Hematopoietic multipotent progenitor cell (in vitro differentiated cells): ENCODE measurements at places on chromosomes 6 and 20.

- DNase-seq: no peak
Observed at GRCh38 chr6:90464507-90464906, 122.4 kb downstream of the MAP3K7 start.

- no peak for DNase-seq
Observed at GRCh38 chr6:101393829-101394251, 332 bp downstream of the GRIK2 start.

GRCh38 chr6:33665957-33666356 is 44.8 kb downstream of the ITPR3 start:
- DNase-seq: peak; percentile 22

DNA sequence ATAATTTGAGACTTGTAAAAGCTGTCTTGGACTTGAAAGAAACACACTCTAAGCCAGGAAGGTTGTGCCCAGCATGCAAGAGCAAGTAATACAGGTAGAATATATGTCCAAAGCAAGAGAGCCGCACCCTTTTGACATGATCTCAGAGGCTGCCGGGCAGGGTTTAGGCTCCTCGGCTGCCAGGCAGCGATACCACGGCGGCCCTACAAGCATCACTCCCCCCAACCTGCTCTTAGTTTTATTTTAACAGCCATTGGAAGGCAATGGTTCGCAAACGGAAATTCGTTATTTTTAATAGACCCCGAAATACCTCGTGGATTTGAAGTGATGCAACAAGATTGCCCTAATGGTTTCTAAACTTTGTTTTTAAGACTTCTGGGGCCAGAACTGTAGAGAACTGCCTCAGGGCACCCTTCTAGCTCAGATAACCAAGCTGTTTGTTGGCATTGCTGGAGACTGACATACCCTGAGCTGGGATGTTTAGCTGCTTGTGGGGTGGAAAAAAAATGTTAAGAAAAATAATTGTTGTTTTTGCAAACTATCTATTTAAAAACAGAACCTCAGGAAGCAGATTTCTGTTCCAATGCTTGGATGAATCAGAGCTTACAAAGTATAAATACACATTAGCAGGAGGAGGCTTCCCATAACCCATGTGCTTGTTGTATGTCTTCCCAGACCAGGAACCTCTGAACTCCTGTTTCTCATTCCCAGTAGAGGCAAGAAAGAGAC is 39.0 kb downstream of the JAG1 start:
- no peak for DNase-seq

- DNase-seq: no peak
Observed at GRCh38 chr6:133435065-133435728, 194.0 kb downstream of the EYA4 start.

DNA sequence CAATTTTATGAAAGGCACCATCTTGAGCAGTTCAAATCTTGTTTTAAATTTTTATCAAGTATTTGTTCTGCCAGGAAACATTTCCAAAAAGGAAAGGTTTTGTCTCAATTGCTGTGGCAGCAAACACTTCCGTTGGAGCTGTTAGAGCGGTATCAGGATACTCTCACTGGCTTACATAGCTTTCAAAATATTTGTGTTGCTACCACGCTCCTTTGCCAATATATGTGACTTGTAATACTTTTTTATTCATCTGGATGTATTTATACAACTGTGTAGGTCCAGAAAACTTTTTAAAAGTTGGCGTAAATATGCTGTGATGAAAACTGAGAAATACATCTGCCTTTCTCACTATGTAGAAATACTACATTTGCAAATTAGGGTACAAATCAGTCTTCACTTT is 37.8 kb upstream of the NHSL1 start:
- DNase-seq: no peak

- DNase-seq: no peak
Observed at GRCh38 chr20:62532921-62533320, 57.1 kb upstream of the GATA5 start.

- no peak for DNase-seq
Observed at GRCh38 chr20:42945234-42945994, 244.3 kb downstream of the PTPRT start.

- DNase-seq: peak; percentile 53
Observed at GRCh38 chr6:1614448-1615150, 4.9 kb downstream of the FOXC1 start.

DNA sequence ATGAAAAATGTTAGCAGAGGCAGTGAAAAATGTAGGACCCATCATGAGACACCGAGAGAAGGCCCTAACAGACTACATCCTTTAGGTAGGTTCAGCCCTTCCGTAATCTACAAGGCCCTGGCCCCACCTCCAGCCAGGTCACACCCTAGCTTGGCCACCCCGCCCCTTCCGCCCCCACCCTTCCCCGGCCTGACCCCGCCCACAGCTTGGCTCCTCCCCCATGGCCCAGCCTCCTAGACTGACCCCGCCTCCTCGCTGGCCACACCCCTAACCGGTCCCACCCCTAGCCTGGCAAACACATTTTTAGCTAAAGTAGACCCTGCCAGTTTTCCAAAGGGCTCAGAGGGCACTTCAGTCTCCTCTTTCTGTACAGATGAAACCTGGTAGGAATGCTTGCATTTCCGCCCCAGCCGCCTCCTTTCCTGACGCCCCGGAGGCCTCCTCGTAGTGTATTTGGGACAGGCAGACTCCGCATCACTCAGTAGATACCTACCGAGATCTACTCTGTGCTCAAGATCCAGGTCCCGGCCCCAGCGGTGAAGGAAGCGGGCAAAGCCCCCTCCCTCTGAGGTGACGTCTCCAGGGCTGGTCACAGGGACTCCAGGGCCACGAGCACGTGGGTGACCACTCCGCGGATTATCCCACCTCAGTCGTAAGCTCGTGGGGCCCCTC is 443.5 kb downstream of the PREX1 start:
- no peak for DNase-seq

DNA sequence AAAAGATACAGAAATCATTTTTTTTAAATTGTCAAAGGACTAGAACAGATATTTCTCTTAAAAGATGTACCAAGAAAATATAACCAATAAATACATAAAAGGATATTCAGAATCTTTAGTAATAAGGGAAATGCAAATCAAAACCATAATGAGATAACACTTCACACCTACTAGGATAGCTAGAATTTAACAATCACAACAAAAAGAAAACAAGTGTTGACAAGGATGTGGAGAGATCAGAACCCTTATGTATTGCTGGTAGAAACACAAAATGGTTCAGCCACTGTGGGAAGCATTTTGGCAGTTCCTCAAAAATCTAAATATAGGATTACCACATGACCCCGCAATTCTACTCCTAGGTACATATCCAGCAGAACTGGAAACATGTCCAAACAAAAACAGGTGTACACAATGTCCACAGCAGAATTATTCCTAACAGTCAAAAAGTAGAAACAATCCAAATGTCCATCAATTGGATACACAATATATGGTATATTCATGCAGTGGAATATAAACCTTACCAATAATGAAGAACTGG is 211.0 kb downstream of the LRFN2 start:
- no peak for DNase-seq

DNA sequence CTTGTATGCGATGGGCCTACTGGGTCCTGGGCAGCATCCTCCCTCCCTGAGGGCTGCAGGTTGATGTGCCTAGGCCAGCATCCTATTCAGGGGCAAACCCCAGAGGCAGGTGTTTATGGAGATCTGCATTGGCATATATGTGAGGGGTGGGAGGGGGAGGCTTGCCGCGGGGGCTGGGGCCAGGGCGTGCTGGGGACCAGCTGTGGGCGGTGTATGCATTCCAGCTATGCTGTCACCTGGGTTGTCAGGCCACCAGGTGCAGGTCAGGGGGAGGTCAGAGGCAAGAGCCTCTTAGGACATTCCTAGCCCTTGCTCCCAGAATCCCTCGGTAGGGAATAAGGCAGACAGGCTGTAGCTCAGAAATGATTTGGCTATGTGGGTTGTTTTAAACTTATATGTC is 11.9 kb downstream of the FOXA2 start:
- no peak for DNase-seq

- no peak for DNase-seq
Observed at GRCh38 chr20:11520596-11520995, 397.1 kb upstream of the BTBD3 start.

- no peak for DNase-seq
Observed at GRCh38 chr6:168741942-168742782, 301.2 kb downstream of the SMOC2 start.

DNA sequence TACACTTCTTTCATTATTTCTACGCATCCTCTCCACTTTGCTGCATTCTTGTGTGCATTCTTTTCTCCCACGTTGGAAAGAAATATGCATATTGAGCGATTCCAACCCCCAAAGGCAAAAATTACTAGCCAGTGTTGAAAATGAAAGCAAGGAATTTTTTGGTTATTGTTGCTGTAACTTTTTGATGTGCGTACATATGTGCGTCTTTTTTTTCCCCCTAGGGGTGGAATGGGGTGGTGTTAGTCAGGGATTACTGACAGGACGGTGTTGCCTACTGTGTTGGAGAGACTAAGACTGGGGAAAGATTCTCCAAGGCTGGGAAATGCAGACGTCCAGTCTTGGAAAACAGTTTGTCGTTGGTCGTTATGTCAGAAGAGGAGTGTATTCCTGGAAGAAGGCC is 44.2 kb upstream of the ESR1 start:
- DNase-seq: no peak

DNA sequence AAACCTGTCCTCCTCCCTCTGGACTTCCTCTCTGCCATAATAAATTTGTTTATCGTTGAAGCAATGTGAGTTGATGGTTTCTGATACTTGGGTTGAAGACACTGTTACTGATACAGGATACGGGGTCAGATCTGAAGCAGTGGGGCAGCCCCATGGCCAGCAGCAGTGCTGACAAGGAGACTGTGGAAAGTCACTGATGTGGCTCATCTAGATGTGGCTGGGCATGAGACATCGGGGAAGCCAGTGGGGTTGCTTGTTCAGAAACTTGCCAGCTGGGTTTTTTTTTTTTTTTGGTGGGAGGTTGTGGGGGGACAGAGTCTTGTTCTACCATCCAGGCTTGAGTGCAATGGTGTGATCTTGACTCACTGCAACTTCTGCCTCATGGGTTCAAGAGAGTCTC is 2.6 kb upstream of the BPI start:
- no peak for DNase-seq

DNA sequence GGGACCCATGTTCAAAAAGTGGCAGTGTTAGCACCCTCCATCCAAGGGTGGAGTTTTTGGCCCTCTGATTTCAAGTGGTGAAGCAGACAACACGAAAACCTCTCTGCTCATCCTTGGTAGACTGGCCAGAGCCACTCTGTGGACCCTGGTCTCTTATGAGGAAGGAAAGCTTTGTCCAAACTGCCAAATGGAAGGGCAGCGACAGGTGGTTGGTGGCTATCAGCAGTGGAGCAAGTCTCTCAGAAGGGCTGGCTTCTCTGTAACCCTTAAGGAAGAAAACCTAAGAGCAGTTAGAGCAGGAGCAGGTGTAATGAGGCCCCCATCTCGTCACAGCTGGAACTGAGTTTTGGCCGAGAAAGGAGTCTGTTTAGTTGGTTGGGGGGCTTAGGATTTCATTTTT is 155.8 kb downstream of the SLC16A10 start:
- no peak for DNase-seq

DNA sequence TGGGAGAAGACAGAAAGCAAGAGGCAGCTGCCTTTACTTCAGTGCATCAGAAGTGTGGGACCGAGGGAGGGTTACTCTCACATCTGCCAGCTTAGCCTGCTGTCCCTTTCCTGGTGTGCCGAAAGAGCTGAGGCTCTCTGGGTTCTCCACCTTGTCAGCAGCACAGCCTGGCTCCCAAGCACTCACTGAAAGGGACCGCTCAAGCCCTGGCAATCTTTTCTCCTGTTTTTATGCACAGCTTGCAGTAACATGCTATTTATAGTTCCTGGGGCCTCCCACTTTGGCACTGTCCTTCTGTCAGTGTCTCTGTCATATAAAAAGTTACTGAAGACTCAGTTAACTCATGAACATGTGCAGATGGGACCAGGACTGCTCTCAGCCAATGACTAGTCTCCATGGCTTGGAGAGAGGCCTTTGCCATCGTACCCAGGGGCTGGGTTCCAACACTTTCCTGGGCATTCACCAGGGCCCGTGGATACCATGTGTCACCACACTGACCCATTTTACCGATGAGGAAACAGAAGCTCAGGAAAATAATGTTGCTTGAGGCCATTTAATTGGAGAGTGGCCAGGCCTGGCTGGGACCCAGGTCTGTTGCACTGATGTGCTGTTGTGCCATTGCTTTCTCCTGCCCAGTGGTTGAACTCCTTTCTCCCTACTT is 46.2 kb downstream of the PANK2 start:
- no peak for DNase-seq
